ENCODE measurements at places on chromosomes 6 and 20. TPM values are rescaled to one million over a fixed set of nuclear protein-coding genes. Genes with fewer than 3 reads are reported as not detected.

Gene DLK2
- 2.6 TPM for total RNA-seq

Gene TMEM63B
- total RNA-seq, result 48.5 TPM

Gene TAB2
- total RNA-seq, result 59.9 TPM

Gene TNFAIP3
- 3.3 TPM for total RNA-seq

GRCh38 chr6:72972579-72972978 is 252.7 kb downstream of the KHDC1L start:
- no peaks in the 10 kb centered on the region for H3K4me1 ChIP-seq
- no peak for DNase-seq
- no peaks in the 10 kb centered on the region for H3K27me3 ChIP-seq
- no peak overlapping the region for H3K27ac ChIP-seq
- no peaks in the 10 kb centered on the region for H3K36me3 ChIP-seq
- H3K4me3 ChIP-seq, result no peak overlapping the region

GRCh38 chr6:110493253-110493800 is 16.9 kb upstream of the SLC22A16 start:
- H3K4me1 ChIP-seq, result no peaks in the 10 kb centered on the region
- H3K4me3 ChIP-seq, result no peak overlapping the region
- H3K27ac ChIP-seq, result no peak overlapping the region
- no peaks in the 10 kb centered on the region for H3K36me3 ChIP-seq

DNA sequence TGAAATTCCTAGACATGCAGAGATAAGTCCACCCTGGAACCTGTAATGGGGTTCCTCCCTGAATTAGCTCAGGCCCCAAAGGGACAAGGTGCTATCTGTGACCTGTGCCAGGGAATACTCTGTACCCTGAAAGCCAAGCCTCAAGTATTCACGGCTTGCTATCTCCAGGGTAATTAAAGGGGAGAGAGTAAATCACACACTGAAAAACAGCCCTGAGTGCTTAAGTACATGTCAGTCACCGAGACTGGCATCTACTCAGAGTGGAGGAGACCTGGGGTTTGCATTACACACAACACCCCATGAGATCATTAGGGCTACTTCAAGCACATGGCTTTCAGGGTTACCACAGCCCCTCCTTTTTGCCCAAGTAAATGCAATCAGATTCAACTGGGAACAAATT is 188.1 kb downstream of the CD83 start:
- H3K27me3 ChIP-seq, result no peaks in the 10 kb centered on the region
- H3K4me3 ChIP-seq, result no peak overlapping the region
- H3K36me3 ChIP-seq, result no peaks in the 10 kb centered on the region
- H3K27ac ChIP-seq, result no peak overlapping the region
- H3K4me1 ChIP-seq, result no peaks in the 10 kb centered on the region

DNA sequence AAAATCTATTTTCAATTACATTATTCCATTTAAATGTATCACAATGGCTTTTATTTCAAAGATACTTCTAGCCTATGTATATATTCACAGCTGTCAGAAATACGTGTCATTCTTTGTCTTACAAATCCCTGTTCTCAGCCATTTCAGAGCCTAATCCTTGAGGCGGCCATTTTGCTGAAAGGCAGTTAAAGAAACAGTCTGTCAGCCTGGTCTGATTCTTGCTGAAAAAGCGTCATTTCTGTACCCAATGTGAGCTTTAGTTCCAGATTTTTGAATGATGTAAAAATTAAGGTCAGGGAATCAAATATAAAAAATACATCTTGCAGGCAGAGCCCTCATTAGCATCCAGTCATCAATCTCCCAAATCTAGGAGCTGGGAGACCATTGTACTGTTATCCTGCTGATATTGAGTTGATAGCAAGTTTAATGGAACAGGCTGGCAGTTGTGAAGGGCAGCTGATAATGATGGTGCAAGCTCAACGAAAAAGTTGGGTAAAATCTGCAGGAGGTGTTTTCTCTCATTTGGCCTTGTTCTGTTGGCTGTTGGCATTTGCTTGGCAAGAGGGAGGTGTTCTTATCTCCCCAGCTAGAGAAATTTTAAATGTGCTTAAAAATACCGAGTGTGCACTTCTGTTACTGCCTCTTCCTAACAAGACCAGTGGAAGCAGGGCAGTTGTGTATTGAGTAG is 314.8 kb downstream of the SOX4 start:
- H3K27me3 ChIP-seq, result no peaks in the 10 kb centered on the region
- H3K4me1 ChIP-seq, result no peaks in the 10 kb centered on the region
- no peak overlapping the region for H3K27ac ChIP-seq
- no peak overlapping the region for H3K4me3 ChIP-seq

GRCh38 chr6:142756215-142756630 is 188.8 kb downstream of the HIVEP2 start:
- no peaks in the 10 kb centered on the region for H3K27me3 ChIP-seq
- peaks cover 57% of the 10 kb centered on the region for H3K36me3 ChIP-seq
- DNase-seq, result no peak
- no peak overlapping the region for H3K4me3 ChIP-seq
- H3K27ac ChIP-seq, result no peak overlapping the region
- no peaks in the 10 kb centered on the region for H3K4me1 ChIP-seq

DNA sequence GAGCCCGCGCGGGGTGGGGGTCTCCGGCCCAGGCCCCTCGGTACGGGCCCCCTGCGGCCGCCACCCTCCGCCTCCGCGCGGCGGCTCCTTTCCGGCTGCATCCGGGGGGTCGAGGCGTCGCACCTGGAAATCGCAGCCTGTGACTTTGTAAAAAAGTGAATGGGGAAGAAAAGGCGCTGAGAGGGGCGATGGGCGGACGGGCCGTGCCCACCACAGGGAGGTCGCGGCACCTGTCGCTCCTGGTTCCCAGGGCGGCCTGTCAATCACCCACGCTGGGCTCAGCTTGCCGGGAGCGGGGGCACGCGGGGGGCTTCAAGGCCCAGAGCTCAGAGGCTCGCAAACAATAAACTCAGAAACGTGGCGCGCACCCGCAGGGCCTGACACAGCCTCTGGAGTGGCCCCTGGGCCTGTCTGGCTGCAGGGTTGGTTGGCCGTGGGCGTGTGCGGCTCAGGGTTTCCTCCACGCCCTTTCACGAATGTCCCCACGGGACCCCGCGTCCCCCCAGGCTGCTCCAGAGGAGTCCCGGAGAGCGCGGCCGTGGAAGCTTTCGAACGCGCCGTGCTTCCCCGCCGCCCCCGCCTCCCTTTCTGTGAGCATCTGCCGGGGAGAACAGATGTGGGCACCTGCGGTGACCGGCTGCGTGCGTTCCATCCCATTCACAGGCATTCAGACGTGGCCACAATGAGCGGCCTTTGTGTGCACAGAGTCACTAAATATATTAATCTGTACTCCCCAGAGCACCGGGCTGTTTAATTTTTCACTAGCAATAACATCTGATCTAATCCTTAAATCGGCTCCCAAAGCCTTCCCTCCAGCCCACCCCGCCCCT is 6.1 kb upstream of the DLL1 start:
- H3K36me3 ChIP-seq, result no peaks in the 10 kb centered on the region
- H3K4me1 ChIP-seq, result peaks cover 40% of the 10 kb centered on the region
- no peak overlapping the region for H3K4me3 ChIP-seq
- H3K27me3 ChIP-seq, result peaks cover 20% of the 10 kb centered on the region
- no peak overlapping the region for H3K27ac ChIP-seq
- no peak for DNase-seq

- no peaks in the 10 kb centered on the region for H3K36me3 ChIP-seq
- no peaks in the 10 kb centered on the region for H3K27me3 ChIP-seq
- no peak for DNase-seq
- H3K4me3 ChIP-seq, result no peak overlapping the region
- no peaks in the 10 kb centered on the region for H3K4me1 ChIP-seq
Measured at GRCh38 chr6:109807881-109808280, 116.8 kb downstream of the FIG4 start.

GRCh38 chr6:130176378-130176777 is 46.4 kb downstream of the SAMD3 start:
- H3K36me3 ChIP-seq, result no peaks in the 10 kb centered on the region
- no peak for DNase-seq
- H3K27ac ChIP-seq, result no peak overlapping the region
- no peak overlapping the region for H3K4me3 ChIP-seq
- H3K4me1 ChIP-seq, result no peaks in the 10 kb centered on the region

Measured in heart left ventricle (tissue), 16 donors.